ENCODE measurements at places on chromosomes 11 and 22.

- DNase-seq, result no peak
Measured at GRCh38 chr11:109249597-109249996, 172.4 kb upstream of the C11orf87 start.

DNA sequence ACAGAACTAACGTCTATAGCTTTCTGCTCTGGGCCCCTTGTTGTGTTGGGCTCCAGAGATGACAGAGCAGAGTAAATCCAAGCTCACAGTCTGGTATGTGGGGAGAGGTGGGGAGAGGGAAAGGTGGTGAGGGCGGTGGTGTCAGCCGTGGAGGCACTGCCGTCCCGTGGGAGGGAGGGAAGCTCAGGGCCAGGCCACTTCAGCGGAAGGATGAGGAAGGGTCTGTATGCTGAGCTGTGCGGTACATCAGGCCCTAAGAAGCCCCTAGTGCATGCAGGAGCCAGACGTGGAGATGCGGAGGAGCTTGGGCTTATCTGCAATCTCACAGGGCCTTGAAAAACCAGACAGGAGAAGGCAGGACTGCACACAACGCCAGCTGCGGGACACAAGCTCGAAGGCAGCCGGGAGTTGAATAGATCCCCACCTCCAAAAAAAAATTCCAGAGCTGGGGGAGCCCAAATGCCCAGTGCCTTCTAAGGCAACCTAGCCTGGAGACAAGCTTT lies 1.5 kb downstream of the KRTAP5-5 start:
- DNase-seq, result no peak

DNA sequence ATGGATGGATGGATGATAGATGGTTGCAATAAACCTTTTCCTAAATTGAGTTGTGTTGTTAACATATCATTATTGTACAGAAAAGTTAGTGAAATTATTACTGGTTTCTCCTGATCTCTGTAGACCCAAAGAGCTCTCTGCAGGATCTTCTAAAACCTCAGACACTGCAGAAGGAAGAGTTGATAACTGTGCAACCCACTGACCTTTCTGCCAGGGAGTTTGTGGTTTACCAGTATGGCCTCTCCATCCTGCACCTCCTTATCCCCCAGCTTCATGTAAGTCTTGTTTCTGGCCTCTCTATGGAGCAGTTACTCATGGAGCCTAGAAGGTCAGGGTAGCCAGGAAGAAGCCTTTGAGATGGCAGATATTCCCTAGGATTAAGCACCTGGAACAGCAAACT lies 45.6 kb downstream of the BTG4 start:
- DNase-seq, result no peak

DNA sequence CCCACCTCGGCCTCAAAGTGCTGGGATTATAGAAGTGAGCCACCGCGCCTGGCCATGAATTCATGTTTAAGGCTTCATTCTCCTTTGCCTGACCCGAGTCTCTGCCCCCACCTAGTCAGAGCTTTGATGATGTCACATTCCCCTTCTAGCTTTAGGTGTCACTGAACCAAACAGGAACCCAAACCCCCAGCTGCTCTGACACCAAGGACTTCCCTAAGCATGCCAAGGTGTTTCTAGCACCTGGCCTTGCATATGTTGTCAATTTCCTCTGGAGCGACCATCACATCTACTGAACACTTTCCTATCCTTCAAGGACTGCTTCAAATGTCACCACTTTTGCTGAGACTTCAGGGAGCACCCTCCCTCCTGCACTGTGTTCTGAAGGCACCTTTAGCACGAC lies 2.3 kb downstream of the F2 start:
- no peak for DNase-seq

DNA sequence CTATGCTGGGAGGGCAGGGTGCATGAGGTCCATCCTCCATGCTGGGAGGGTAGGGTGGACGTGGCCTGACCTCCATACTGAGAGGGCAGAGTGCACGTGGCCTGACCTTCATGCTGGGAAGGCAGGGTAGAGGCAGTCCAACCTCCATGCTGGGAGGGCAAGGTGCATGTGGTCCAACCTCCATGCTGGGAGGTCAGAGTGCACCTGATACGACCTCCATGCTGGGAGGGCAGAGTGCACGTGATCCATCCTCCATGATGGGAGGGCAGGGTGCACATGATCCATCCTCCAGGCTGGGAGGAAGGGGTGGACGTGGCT lies 622.2 kb downstream of the BRD1 start:
- peak; percentile 36 for DNase-seq

DNA sequence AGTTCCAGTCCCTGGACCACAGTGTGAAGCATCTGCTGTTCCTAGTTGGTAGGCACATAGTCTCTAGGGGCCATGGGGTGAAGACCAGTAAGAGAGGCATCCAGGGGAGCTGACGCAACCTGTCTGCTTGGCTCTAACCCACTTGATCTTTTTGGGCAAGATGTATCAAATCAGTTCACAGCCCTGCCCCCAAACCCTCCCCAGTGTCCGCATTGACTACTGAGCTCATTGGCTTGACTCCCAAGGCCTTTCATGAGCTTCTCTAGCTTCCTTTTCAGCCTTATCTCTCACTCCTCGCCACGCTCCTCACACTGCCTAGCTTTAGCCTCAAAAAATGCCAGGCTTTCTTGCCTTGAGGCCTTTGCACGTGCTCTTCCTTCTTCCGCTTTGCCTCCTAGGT lies 29.7 kb upstream of the ABCC8 start:
- DNase-seq, result no peak

DNA sequence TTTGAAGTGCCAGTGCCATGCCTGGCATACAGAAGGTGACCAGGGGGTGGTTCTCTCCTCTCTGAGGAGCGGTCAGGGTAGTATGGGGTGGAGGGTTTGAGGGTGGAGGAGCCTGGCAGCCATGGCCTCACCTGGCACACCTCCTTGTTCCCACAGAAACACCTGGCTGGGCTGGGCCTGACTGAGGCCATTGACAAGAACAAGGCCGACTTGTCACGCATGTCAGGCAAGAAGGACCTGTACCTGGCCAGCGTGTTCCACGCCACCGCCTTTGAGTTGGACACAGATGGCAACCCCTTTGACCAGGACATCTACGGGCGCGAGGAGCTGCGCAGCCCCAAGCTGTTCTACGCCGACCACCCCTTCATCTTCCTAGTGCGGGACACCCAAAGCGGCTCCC lies 9.6 kb downstream of the SERPINH1 start:
- no peak for DNase-seq

- no peak for DNase-seq
Measured at GRCh38 chr22:20815477-20816050, 41.7 kb downstream of the SERPIND1 start.

DNA sequence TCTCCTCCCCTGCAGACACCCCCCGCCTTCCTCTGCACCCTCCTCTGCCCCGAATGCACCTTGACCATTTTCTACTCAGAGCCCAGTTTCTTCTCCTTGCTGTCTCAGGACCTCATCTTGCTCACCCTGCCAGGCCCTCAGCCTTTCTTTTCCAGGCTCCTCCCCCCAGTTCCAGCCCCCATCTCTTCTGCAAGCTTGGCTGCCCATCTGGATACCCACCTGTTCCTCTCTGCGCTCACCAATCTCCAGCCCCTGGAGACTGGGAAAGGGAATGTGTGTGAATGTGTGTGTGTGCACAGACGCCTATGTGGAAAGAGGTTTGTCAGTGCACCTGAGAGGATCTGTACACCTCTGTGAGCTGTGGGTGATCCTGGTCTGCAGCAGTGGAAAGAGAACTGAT lies 36.4 kb downstream of the SLC22A12 start:
- DNase-seq, result no peak

DNA sequence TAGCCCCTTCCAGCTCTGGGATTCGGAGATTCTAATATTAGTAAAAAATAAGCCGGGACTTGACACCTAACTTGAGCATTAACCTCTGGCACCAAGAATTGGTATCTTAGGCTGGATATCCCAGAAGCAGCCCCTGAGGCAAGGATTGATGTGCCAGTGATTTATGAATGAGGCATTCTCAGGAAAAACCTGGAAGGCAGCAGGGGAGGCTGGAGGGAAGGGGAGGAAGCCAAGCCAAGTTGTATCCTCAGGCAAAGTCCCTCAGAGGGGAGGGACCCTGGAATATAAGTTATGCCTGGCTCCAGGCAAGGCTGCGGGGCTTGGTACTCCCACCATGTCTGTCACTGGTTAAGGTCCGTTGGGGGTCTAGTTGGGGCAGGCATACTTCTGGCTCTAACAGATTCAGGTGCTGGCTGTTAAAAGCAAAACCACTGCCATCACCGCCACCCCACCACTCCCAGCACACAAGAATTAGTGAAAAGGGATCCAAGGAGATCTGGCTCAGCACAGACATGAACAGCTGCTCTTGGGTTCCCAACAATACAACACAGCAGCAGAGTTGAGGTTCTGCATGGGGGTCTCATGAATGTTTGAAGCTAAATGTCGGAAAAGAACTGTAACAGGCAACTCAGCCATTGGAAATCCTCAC lies 29.8 kb downstream of the LMO2 start:
- no peak for DNase-seq

- no peak for DNase-seq
Measured at GRCh38 chr22:24848559-24849168, 42.7 kb downstream of the SGSM1 start.

DNA sequence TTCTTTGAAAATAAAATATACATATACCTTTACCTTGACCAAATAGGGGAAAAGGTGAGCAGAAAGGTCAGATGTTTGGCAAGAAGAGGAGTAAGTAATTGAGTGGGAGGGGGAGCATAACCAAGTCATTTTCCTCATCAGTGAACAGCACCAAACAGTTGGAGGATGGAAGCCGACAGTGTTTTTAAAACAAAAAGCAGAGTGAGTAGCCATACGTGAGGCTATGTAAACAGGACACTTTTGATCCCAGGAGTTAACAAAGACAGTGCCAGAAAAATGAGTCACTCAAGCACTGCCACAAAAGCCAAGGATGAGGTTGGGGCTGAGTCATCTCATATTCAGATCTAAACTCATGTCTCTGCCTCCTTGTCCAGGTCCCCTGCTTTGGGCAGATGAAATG lies 734.7 kb downstream of the KCNA4 start:
- no peak for DNase-seq

- no peak for DNase-seq
Measured at GRCh38 chr11:9962722-9963121, 298.8 kb downstream of the SWAP70 start.

- DNase-seq, result no peak
Measured at GRCh38 chr11:5618807-5619206, 6.0 kb upstream of the TRIM34 start.

DNA sequence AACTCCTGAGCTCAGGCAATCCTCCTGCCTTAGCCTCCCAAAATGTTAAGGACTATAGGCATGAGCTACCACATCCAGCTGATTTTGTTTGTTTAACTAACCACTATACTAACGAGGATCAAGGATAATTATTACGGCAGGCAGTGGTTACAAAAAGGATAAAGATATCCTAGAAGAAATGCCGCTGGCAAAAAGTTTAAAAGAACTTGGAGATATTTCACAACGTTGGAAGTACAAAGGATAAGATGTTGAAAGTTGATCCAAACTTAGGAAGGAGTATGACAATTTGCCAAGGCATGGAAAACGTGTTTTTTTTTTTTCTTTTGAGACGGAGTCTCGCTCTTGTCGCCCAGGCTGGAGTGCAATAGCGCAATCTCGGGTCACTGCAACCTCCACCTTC lies 13.4 kb downstream of the AP5B1 start:
- DNase-seq, result no peak

DNA sequence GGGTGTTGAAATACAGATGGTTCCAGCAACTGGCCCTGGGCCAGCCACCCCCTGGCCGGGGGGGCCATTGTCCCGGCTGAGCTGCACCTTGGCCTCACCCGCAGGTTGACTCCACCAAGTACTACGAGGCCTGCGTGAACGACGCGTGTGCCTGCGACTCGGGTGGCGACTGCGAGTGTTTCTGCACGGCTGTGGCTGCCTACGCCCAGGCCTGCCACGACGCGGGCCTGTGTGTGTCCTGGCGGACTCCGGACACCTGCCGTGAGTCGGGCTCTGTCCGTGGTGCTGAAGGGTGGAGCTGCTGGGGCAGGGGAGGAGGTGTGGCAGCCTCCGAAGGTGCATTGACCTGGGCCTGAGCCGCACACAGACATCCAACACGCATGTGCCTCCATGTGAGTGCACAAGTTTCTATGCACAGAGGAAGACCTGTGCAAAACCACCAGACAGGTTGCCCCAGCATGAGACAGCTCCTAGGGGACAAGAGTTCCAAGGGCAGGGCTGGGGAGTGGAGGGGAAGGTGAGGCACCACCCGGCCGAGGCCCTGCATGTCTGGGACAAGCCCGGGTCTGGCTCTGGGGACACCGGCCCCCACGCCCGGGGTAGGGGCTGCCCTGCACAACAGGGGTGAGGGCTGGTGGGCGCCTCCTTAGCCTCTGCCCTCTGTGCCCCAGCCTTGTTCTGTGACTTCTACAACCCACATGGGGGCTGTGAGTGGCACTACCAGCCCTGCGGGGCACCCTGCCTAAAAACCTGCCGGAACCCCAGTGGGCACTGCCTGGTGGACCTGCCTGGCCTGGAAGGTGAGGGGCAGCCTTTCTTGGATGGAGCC lies 16.1 kb downstream of the MUC5B start:
- peak; percentile 70 for DNase-seq

GRCh38 chr11:94793822-94794221 lies 25.7 kb downstream of the AMOTL1 start:
- no peak for DNase-seq

- no peak for DNase-seq
Measured at GRCh38 chr11:35839368-35840161, 104.3 kb upstream of the LDLRAD3 start.

DNA sequence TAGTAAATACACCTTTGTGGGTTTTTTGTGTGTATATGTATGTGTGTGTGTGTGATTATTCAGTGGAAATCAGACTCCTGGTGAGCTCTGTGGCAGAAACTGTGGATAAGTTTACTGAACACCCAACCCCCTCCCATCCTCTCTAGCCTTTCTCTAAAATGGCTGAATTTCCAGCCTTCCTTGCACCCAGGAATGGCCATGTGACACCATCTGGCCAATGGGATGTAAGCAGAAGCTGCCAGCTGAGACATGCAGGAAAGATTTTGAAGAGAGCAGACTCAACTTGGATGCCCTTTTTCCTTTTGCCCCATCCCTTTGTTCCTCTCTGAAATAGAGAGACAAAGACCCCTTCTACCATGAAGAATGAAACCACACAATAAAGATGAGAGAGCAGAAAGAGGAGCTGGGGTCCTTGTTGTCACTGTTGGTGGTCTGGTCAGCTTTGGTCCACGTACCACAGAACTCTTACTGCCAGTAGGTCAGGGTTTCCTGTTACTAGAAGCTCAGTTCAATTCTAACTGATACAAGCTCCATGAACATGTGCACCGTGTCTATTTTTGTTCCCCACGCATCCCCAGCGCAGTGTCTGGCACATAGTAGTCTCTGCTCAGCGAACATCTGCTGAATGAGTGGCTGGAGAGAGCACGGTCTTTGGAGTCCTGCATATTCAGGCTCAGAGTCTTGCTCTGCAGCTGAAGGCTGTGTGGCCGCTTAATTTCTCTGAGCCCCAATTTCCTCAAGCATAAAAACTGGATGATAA lies 57.5 kb downstream of the SEZ6L start:
- DNase-seq, result no peak

GRCh38 chr22:31537019-31537535 lies 40.7 kb downstream of the SFI1 start:
- DNase-seq, result no peak

GRCh38 chr11:128786507-128786906 lies 80.6 kb downstream of the KCNJ1 start:
- no peak for DNase-seq
